ENCODE measurements at places on chromosomes 16 and 17. TPM values are rescaled to one million over a fixed set of nuclear protein-coding genes. Genes with fewer than 3 reads are reported as not detected.

Gene TAOK2
- 27.5 TPM for total RNA-seq

Gene NOL3
- total RNA-seq: 16.9 TPM

Gene ZFP3
- total RNA-seq: 1.4 TPM

Gene DPEP3
- total RNA-seq: not detected

Gene CES4A
- 3.4 TPM for total RNA-seq

Gene TBC1D3C
- not detected for total RNA-seq

Gene RFWD3
- 40.4 TPM for total RNA-seq

Gene ERCC4
- 7.2 TPM for total RNA-seq

Gene AARS1
- 125 TPM for total RNA-seq

Gene SDR42E2
- total RNA-seq: not detected

Gene PROCA1
- 0.41 TPM for total RNA-seq

Gene KRTAP4-6
- not detected for total RNA-seq

Gene ALOXE3
- total RNA-seq: 2.4 TPM

Gene GAN
- total RNA-seq: 6.6 TPM

Gene KSR1
- total RNA-seq: 1.3 TPM

Gene PRRT2
- 0.51 TPM for total RNA-seq

Gene CDC6
- total RNA-seq: 60.7 TPM

Gene ABCC11
- total RNA-seq: 0.11 TPM

Gene ASGR1
- total RNA-seq: 0.14 TPM

Gene LITAF
- total RNA-seq: 91.8 TPM

Gene HMOX2
- total RNA-seq: 152 TPM

Gene COA3
- 80.0 TPM for total RNA-seq
